ENCODE measurements at places on chromosomes 7 and 10. TPM values are rescaled to one million over a fixed set of nuclear protein-coding genes. Genes with fewer than 3 reads are reported as not detected.

Gene FAM20C
- total RNA-seq: 66.7 TPM

Gene KIF20B
- total RNA-seq: 3.0 TPM

Gene TAS2R39
- total RNA-seq: not detected

Gene SLC29A4
- 3.8 TPM for total RNA-seq

Gene SH2B2
- total RNA-seq: 1.2 TPM

Gene FOXI2
- not detected for total RNA-seq

Gene PRKCQ
- under 0.01 TPM for total RNA-seq

Gene ADAP1
- 9.1 TPM for total RNA-seq

Gene CHAT
- not detected for total RNA-seq

Gene VSTM2A
- total RNA-seq: not detected

Gene AGR2
- total RNA-seq: not detected

Gene ITPRID1
- not detected for total RNA-seq

Gene ANXA8L1
- total RNA-seq: not detected

Gene CREB5
- 5.8 TPM for total RNA-seq

Gene LARP4B
- total RNA-seq: 25.3 TPM

Gene TASOR2
- total RNA-seq: 42.8 TPM

Gene SPDYE2B
- total RNA-seq: not detected

Gene VIM
- 4,185 TPM for total RNA-seq

Gene DDC
- total RNA-seq: not detected

Gene ZNF804B
- not detected for total RNA-seq
